ENCODE measurements at places on chromosomes 3 and 15.

DNA sequence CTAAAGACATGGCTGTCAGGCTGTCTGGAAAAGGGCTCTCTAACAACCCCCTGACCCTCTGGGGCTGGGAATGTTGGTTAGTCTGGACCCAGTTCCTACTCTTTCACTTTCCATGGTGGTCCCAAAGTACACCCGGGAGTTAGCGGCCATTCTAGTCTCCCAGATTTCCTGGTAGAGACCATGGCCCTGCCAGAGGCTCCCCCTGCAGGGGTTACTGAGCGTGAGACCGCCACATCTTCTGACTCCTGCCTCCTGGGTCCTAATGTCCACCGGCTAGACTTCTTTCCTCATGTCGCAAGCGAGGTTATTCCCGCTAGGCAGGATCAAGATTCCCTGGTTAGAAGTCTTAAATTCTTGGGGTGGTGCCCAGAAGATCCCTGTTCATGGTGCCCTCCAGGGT, 540.0 kb upstream of the ROBO1 start:
- no peak for DNase-seq

- DNase-seq: no peak
These were observed 35.8 kb downstream of the ZNF710 start for GRCh38 chr15:90036806-90037510.

- peak; percentile 82 for DNase-seq
These were observed 39.5 kb upstream of the TPRG1 start for GRCh38 chr3:189132231-189132671.

DNA sequence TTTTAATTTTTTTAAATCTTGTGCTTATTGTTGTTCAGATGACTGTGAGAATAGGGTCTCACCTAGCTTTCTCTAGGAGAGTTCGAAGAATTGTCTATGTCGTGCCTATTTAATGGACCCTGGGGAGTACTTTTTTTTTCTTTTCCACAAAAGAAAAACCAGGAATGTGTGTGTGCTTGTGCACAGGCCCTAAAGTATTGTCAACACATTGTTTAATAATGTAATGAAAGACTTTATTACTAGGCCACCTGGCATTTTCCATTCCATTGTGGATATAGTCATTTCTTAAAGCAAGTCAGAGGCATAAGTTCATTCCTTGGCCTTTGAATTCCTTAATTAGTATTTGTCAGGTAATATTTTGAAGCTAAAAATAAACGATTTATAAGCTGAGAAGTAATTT, 135.9 kb downstream of the KLHL25 start:
- DNase-seq: no peak

DNA sequence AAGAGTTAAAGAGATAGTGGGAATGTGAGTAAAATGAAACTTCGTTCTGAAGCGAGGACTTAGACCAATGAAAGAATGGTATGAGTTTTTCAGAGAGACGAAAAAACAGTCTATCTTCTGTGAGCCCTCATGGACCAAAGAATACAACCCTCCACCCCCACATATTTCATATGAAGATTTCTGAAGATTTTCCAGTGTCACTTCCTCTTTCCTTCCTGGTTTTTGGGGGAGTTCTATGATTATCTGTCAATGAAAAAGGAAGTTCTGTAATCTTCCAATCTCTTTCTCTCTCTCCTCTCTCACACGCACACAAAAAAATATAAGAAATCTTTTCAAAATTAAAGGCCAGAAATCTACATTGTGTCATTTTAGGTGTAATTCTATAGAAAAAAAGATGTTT, 27.7 kb downstream of the CMSS1 start:
- DNase-seq: no peak

DNA sequence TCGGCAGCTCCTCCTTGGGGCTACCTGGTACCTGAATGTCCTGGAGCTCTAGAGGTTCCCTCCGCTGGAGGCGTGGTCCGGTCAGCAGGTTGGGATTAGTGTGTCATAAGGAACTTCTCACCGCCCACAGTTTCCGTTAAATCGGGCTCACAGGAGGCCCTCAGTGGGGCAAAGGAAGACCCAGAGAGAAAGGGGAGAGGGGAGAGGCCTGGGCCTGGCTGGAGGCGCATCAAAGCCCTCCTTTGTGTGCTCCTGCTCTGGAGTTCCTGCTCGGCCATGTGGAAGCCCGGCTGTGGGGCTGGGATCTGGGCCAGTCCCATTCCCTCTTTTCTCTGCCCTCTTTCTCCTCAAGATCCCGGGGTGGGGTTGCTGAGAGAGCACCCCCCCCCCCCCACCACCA, at the start of gene RLBP1:
Gene RLBP1, minus strand, starts transcription at position 37 of the 400 bp plus-strand sequence. CDS start 2,604 bp downstream, outside the sequence.
- no peak for DNase-seq

DNA sequence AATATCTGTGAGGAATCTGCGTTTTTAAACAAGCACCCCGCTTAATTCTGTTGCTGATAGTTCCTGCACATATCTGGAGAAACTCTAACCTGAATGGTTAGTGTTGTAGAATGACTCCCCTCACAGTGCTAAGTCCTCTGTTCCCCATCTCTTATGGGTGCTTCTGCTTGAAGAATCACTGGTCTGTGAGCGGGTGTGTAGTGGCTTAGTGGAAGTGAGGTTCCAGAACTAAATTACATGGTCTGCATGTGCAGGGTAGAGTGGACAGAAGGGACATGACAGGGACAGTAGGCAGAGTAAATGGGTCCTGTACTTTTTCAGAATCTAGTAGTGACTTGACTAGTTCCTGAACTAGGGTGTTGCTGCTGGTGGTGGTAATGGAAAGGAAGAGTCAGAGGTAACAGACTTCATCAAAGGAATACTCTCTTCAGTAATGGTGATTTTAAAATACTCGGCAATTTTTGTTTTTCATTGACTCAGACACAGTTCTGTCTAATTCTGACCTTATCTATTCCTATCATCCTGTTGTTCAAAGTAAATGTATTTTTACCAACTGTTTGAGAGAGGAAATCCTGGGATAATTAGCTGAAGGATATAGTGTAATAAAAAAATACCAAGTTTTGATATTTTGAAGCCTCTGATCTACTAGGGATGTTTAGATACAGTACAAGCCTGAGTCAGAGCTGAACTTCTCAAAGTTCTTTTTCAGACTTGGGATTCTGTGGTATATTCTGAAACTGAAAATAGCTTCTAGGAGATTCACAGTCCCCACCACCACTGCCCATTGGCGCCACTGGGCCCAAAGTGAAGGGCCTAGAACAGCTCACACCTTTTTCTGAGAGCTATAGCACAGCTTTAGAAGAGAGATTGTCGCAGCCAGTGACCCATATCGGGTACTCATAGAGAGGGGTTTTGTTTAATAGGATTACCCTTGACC, 55.5 kb downstream of the FNDC3B start:
- peak; percentile 62 for DNase-seq

DNA sequence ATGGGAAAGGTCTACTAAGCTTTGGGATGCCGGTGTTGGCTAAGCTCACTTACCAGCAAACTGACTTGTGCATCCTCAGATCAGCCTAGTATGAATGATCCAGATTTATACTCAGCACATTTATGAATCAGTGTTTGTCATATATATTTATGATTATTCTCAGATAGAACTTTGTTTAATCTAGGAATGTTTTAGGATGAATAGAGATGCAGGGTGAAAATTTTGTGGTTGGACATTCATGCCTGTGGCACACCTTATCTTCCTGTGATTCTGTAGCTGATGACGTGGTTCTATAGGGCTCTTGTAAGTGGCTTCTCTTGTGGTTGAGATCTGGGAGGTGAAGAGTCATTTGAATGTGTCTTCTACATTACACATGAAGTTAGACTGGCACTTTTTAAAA, 11.4 kb downstream of the CDIN1 start:
- DNase-seq: peak; percentile 96

- no peak for DNase-seq
These were observed 40.9 kb downstream of the EFCAB12 start for GRCh38 chr3:129387487-129387886.

DNA sequence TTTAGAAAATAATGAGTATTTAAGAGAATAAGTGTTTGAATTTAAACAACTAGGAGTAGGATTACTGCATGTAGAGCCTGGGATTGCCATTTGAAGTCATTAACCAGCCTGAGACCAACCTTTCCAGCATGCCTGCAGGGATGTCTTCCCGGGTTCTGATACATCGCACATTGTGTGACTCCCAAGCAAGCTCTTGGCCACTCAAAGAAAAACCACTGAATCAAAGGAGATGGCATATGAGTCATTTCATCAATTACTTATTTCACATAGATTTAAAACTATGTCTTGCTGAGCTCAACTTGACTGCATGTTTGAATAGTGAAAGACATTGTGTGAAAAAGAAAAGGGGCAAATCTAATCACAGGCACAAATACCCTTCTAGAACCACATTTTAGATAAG, 15.0 kb upstream of the THBS1 start:
- DNase-seq: peak; percentile 18

DNA sequence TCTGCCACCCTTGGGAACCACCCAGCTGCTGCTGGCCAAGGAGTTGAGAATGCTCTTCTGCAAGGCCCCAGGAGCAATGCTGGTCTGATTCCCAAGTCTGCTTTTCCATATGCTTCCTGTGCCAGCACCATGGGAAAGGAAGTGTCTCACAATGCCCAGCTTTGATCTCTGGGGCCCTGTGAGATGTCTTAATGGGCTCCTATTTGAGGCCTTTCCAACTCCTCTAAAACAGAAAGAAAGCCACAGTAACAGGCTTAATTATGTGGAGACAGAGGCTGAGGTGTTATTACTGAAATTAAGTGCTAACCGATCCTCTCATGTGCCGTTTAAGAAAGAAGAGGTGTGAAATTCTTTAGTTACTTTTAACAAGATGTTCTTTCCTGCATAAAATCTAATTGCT, 4.5 kb downstream of the EOGT start:
- no peak for DNase-seq

- DNase-seq: no peak
These were observed 212.9 kb upstream of the ARPP21 start for GRCh38 chr3:35426366-35426958.

DNA sequence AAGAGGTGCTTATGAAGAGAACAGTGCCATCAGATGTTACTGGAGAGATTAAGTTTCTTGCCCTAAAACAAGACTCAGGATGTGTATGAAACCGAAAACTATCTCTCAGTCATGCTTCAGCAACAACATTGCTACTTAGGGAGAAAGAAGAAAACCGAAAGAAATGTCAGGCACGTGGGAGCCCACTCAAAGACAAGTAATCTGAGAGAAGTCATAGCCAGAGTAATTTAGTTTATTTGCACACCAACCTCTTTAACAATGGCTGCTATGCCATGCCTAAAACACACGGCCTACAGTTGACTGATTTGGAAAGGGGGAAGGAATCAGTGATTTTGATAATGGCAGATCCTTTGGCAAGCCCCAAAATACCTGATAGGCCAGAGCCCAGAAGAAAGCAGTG, 162.9 kb downstream of the TIGIT start:
- no peak for DNase-seq

- no peak for DNase-seq
These were observed 112.5 kb upstream of the THBS1 start for GRCh38 chr15:39468331-39468730.

DNA sequence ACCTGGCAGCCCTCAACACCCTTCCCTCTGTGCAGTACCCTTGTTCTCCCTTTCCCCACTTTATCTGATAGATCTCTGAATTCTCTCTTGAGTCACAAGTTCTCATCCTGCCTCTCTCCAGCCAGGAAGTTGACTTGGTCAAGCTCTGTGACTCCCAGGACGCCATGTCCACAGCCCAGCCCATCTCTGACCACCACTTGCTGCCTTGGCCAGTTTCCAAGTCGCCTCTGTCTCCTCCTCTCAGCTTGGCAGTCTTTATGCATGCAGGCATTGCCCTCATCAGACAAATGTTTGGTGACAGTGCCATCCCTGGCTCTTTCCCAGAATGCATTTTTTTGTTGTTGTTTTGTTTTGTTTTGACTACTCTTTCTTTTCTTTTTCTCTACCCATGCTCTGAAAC, 25.7 kb downstream of the ZNF35 start:
- DNase-seq: no peak

- no peak for DNase-seq
These were observed 78.6 kb downstream of the PEX5L start for GRCh38 chr3:179958143-179958542.

- DNase-seq: no peak
These were observed 327.9 kb upstream of the TRIM42 start for GRCh38 chr3:140349938-140350337.

GRCh38 chr3:115321400-115321805, 174.3 kb upstream of the ZBTB20 start:
- peak; percentile 31 for DNase-seq

DNA sequence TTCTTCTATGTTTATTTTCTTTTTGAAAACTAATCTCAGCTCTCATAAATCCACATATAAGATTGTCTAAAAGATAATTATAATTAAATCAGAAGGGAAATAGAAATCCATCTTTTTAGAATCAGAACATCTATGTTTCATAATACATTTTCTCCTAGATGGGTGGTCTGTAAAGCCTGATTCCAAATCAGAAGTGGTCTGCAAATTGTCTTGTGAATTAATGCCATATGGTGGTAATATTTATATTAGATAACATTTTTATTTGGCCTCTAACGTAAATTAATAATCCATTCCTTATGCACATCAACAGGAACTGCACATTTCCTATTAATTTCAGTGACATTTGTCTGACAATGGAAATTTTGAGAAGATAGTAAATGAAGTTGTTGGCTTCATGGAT, 52.8 kb upstream of the TBC1D5 start:
- no peak for DNase-seq

GRCh38 chr3:195226445-195226844, 44.5 kb downstream of the XXYLT1 start:
- no peak for DNase-seq

DNA sequence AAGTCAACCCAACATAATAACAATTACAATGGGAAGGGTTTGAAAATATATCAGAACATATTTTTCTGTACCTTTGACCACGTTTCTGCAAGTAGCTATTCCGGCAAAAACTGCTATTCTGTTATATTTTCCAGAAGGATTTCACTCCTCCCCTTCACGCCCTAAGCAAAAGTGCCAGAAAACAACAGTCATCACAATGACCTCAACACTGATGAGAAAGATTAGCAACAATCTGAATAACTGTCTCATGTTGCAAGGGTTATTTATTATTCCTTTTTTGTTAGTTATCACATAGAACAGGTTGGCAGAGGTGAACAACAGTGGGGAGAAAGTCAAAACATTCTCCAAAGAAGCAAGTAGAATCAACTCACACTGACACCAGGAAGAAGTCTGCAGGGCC, 269.4 kb upstream of the ARRDC4 start:
- no peak for DNase-seq

DNA sequence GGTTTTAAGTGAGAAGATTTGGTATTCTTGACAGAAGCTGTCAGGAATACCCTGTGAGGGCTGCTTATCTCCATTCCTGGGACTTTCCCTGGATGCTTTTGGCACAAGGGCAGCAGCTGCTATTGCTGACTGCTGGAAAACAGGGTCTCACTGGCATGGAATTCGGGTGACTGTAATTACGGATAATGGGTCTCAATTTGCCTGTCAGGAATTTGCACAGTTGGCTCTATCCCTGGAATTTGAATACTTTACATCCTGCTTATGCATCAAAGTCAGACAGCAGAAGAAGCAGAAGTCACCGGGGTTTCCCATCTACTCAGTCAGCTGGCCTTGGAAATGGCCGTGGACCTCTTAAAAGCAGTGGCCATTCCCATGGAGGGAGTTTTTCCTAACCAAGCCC, 25.9 kb upstream of the AKAP13 start:
- peak; percentile 77 for DNase-seq

GRCh38 chr3:24541935-24542334, 47.3 kb upstream of the THRB start:
- DNase-seq: no peak

GRCh38 chr3:103966749-103967148, 1400.0 kb upstream of the ALCAM start:
- DNase-seq: no peak

Measured in IMR-90 (cell line).